ENCODE measurements at places on chromosomes 3 and 15.

DNA sequence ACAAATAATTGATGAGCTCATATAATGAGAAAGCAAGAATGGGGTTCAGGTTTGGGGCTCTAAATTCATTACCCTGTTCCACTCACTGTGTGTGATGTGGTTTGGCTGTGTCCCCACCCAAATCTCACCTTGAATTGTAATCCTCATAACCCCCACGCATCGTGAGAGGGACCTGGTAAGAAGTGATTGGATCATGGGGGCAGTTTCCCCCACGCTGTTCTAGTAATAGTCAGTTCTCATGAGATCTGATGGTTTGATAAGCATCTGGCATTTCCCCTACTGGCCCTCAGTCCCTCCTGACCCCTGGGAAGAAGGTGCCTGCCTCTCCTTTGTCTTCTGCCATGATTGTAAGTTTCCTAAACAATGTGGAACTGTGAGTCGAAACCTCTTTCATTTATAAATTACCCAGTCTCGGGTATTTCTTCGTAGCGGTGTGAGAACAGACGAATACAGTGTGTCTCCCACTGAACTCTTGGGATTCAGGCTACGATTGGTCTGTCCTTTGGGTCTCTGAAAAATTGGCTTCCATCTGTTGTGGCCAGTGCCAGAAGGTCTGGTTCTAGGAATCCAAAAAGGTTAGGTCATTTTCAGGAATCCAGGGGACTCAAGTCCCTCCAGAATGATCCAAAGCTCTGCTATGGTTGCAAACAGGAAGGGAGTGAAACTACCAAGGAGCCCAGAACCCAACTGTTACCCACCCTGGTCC, 87.7 kb downstream of the XXYLT1 start:
- no peak for DNase-seq

- peak; percentile 0 for DNase-seq
Observed at GRCh38 chr3:36874424-36874823, 70.4 kb downstream of the TRANK1 start.

DNA sequence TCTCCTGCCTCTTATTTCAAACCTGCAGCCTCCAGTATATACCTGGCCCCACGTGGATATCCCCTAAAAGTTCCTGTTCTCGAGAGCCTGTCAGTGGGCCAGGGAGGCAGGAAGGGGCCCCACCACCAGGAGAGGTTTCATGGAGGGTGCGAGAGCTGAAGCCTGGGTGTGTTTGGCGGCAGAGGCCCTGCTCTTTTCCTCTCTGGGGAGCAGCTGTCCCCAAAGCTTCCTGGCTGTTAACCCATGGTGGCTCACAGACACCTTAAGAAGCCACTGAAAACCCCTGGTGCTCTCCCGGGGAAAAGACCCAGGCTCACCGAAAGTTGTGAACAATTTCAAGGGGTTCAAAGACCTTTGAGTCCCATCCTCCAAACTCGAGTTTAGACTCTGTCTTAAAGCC, 1.1 kb downstream of the PRRT3 start:
- no peak for DNase-seq

DNA sequence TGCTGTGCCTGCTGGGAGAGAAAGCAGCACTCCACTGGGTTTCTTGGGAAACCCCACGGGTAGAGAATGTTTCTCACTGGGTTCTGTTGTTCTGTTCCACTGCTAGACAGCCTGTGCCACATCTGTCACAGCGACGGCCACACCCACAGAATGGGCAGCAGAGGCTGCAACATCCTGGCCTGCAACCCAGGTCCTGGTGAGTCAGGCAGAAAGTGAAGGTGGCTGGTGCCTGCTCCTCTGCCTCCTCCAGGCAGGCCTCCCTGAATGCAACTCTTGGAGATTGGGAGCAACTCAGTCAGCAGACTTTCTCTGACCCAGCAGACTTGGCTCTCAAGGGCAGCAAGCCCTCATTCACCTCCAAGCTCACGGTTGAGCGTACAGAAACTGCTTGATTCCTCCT, 13.0 kb downstream of the C3orf18 start:
- no peak for DNase-seq

DNA sequence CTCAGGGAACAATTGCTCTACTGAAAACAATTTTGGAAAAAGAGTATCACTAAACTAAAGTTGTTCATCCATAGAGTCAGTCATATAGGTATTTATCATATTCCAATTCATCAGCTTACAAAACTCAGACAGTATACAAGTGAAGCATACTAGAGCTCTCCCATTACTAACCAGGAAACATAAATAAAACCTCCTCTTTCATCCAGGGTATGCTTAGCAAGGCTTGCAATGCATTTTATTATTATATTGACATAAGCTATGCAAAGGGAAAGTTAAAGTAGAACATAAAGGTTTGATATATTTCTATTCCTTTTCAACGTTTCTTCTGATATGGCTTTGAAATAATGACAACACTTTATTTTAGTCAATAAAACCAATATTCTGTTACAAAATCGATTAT, 106.7 kb downstream of the GOLIM4 start:
- no peak for DNase-seq

GRCh38 chr3:119013951-119014350, 20.7 kb downstream of the IGSF11 start:
- DNase-seq, result no peak

- DNase-seq, result no peak
Observed at GRCh38 chr3:130916507-130917167, 22.8 kb downstream of the ATP2C1 start.

DNA sequence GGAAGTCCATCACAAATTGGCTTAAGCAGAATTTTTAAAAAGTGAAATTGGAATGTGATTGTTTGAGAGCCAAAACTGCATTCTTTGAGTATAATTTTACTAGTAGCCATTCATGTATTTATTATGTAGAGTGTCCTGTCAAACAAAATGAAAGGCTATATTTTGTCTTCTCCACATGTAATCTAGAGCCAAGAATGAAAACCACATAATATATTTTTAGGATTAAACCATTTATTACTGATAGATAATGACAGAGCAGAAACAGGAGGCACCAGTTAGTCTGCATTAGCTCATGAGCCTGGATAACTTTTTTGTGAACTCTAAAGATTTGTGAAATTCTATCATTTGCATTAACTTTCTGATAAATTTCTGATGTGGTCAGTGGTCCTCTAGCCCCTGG, 130.2 kb downstream of the FILIP1L start:
- no peak for DNase-seq
